AG08396 (cell line): ENCODE measurements at places on chromosomes 11 and 22.
A peak's percentile ranks its signal among the peaks of the same experiment; 100 is the strongest.

GRCh38 chr11:12901272-12901671, 107.8 kb upstream of the RASSF10 start:
- no peak for DNase-seq

DNA sequence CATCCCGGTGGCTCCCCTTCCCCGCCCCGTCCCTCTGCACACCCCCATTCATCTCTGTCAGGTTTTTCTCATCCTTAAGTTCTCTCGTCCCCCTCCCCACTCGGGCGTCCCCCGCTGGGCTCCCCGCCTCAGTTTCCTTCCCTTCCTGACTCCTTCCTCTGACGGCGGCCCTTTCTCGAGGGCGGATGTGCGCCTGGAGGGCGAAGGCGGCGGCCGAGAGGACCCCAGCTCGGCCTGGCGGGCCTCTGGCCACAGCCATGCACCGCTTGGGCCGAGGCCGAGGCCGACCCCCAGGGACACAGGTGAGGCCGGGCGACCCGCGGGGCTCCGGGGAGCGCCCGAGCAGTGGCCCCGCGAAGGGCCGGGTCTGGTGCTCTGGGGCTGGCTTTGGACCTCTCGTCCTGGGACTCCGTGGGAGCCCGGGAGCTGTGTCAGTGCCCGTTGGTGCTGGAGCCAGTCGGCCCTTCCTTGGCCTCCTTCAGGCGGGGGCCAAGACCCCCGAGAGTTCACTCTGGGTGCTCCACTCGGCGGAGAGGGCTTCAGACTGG, 2.9 kb downstream of the PHLDB1 start:
- DNase-seq, result no peak

DNA sequence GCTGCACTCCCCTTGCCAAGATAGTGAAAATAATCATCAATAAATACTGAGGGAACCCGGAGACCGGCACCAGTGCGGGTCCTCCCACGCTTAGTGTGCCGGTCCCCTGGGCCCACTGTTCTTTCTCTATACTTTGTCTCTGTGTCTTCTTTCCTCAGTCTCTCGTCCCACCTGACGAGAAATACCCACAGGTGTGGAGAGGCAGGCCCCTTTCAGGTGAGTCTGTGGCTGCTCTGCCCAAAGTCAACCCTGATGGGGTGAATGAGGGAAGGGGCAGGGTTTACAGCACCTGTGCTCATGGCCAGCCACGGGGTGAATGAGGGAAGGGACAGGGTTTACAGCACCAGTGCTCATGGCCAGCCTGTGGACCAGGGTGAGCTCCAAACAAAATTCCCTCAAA, 4.7 kb downstream of the BET1L start:
- no peak for DNase-seq

- DNase-seq, result no peak
Observed at GRCh38 chr22:50302564-50302963, 4.9 kb downstream of the PLXNB2 start.

- DNase-seq, result no peak
Observed at GRCh38 chr11:109799604-109800003, 293.6 kb upstream of the ZC3H12C start.

- DNase-seq, result no peak
Observed at GRCh38 chr11:131906963-131907362, 536.5 kb downstream of the NTM start.

- peak; percentile 49 for DNase-seq
Observed at GRCh38 chr22:22030493-22031182, 48.1 kb upstream of the TOP3B start.

DNA sequence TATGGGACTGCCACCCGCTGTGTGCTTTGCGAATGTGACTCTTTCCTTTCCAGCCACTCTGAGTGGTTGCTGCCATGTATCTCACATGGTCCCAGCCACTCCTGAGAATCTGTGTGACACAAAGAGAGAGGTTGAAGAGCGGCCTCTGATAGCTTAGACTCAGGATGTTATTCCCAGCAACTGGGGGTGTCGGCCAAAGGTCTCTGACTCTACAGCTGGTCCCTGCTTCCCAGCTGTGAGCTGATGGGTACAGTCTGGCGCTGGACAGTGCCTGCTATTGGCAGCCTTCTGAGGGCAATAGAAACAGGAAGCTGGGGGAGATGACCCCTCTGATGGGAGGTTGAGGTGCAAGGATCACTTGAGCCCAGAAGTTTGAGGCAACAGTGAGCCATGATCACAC, 105.1 kb downstream of the RRAS2 start:
- DNase-seq, result no peak

DNA sequence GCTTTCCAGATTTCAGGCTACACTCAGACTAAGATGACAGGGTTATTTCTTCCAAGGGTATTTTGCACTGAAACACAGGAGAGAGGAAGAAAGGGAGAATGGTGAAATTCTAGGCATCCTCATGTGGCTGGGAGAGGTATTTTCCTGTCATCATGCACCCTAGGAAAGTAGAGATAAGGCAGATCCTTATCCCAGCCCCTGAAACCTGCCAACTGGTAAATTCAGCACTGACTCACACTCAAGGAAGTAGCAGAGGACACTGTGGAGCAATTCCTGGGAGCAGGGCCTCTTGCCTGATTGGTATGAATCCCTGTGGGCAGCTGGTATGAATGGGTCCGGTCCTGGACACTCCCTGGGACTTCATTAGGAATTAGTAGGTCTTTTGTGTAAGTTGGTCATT, 37.6 kb upstream of the SLC5A1 start:
- DNase-seq, result peak; percentile 12

GRCh38 chr11:61163714-61164605, 2.7 kb upstream of the VPS37C start:
- no peak for DNase-seq

DNA sequence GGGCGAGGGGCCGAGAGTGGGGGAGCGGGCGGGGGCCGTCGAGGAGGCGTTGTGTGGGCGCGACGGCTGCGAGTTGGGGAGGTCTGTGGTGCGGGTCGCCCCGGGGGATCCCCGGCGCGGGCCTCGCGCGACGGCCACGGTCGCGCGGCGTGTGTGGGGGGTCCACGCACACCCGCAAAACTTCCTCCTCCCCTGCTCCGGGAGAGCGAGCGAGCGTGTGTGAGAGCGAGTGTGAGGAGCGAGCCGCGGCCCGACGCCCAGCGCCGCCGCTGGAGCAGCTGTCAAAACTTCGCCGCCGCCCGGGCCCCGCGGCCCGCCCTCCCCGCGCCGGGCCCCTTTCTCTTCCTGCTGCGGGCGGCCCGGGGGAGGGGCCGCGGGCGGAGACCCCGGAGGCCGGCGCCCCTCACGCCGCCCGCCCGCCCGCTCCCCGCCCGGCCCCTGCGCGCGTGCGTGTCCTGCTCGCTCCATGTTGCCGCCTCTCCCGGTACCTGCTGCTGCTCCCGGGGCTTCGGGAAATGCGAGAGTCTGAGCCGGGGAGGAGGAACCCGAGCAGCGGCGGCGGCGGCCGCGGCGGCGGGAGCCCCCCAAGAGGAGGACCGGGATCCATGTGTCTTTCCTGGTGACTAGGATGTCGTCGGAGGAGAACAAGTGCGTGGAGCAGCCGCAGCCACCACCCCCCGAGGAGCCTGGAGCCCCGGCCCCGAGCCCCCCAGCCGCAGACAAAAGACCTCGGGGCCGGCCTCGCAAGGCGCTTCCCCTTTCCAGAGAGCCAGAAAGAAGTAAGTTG, 9.0 kb upstream of the CCT8L2 start:
- DNase-seq, result no peak

- peak; percentile 16 for DNase-seq
Observed at GRCh38 chr11:18987454-18988231, 48.4 kb upstream of the MRGPRX1 start.

DNA sequence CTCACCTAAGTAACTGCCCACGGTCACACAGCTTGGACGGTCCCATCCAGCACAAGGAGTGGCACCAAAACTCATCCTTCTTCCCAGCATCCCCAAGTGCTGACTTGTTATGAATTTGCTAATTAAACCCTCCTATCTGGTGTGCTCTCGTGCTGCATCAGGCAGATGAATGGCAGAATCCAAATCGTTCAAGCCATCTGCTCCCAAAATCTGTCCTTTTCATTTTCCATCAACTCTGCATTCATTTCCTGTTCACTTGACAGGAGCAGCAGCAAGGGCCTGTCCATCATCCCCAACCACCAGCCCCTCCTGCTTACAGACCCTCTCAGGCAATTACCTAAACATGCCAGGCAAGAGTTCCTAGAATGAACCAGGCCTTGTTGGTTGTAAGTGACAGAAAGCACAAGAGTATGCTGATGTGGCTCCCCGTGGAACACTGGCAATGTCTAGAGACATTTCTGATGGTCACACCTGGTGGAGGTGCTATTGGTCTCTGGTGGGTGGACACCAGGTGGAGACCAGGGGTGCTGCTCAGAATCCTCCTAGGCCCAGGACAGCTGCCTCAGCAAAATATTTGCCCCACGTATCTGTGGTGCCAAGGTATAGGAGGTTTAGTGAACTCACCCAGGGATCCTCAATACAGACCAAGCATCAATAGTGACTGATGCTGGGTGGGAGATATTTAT, 832.5 kb downstream of the TBC1D22A start:
- no peak for DNase-seq

- DNase-seq, result no peak
Observed at GRCh38 chr22:49664371-49664881, 163.2 kb downstream of the BRD1 start.

DNA sequence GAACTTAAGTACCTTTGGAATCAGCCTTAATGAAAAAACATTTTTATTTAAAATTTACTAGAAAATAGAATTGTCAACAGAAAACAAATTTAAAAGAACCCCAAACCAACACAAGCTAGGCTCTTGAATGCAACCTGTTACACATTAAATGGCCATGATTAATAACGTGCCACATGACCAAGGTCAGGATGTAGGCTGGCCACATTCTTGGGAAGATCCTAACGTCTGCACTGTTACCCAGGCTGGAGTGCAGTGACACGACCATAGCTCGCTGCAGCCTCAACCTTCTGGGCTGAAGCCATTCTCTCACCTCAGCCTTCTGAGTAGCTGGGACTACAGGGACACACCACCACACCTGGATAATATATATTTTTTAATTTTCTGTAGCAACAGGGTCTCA, 126.4 kb upstream of the APOA1 start:
- no peak for DNase-seq

- no peak for DNase-seq
Observed at GRCh38 chr11:3138178-3139085, 26.7 kb downstream of the OSBPL5 start.

DNA sequence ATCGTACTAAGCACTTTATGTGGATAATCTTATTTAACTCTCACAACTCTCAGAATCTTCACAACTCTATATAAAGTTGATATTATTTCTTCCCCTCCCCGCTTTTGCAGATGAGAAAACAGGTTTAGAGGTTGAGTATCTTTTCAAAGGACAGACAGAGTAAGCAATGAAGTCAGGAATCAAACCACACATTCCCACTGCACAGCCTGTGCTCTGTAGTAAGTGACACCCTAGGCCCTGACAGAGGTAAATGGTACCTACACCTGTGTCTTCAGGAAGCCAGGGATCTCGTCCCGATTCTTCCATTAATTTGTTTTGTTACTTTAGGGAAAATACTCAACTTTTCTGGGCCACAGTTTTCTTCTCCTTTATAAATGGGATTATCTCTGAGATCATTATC, 172.5 kb upstream of the MTMR2 start:
- DNase-seq, result no peak

GRCh38 chr11:127003260-127003981, 2.9 kb upstream of the KIRREL3 start:
- peak; percentile 80 for DNase-seq

GRCh38 chr11:18171377-18172000, 1.1 kb upstream of the MRGPRX4 start:
- peak; percentile 39 for DNase-seq
